ENCODE measurements at places on chromosomes 6 and 20.

- DNase-seq: no peak
Observed at GRCh38 chr20:14197097-14197496, 140.3 kb downstream of the FLRT3 start.

GRCh38 chr6:119173249-119174084 is 95.0 kb upstream of the FAM184A start:
- no peak for DNase-seq

- no peak for DNase-seq
Observed at GRCh38 chr6:100230115-100230952, 234.4 kb downstream of the SIM1 start.

- DNase-seq: no peak
Observed at GRCh38 chr20:20293691-20294385, 74.1 kb upstream of the INSM1 start.

DNA sequence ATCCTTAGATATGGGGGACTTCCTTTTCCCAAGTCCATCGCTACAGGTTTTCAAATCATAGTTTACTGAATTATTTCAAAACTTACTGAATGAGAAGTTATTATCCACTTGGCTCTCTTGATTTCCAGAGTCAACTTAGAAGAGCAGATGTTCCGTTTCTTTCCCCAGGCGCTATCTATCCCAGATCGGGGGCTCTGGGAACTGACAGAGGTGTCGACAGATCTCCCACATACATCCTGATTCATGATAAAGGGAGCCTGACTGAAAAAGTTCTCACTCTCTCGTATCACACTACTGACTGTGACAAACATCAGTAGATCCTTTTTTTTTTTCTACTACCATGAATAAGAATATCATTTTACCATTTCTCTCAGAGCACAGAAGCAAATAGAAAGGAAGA is 654.8 kb downstream of the RNF144B start:
- DNase-seq: no peak

- DNase-seq: no peak
Observed at GRCh38 chr20:47546184-47547033, 44.7 kb downstream of the NCOA3 start.

GRCh38 chr20:39253051-39253755 is 291.1 kb downstream of the DHX35 start:
- no peak for DNase-seq

GRCh38 chr6:40399888-40400457 is 187.2 kb downstream of the LRFN2 start:
- no peak for DNase-seq

DNA sequence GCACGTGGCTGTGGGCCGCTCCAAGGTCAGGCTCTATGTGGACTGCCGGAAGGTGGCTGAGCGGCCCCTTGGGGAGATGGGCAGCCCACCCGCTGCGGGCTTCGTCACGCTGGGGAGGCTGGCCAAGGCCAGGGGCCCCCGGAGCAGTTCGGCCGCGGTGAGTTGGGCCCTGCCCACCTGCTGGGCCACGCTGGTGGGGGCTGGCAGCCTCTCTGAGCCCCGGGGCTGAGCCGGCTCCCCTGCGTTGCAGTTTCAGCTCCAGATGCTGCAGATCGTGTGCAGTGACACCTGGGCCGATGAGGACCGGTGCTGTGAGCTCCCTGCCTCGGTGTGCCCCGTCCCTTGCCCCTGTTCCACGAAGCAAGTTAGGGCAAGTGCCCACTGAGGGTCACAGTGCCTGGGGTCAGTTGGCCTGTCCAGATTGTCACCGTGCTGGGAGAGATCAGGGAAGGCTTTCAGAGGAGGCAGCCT is 27.1 kb downstream of the COL20A1 start:
- DNase-seq: no peak

DNA sequence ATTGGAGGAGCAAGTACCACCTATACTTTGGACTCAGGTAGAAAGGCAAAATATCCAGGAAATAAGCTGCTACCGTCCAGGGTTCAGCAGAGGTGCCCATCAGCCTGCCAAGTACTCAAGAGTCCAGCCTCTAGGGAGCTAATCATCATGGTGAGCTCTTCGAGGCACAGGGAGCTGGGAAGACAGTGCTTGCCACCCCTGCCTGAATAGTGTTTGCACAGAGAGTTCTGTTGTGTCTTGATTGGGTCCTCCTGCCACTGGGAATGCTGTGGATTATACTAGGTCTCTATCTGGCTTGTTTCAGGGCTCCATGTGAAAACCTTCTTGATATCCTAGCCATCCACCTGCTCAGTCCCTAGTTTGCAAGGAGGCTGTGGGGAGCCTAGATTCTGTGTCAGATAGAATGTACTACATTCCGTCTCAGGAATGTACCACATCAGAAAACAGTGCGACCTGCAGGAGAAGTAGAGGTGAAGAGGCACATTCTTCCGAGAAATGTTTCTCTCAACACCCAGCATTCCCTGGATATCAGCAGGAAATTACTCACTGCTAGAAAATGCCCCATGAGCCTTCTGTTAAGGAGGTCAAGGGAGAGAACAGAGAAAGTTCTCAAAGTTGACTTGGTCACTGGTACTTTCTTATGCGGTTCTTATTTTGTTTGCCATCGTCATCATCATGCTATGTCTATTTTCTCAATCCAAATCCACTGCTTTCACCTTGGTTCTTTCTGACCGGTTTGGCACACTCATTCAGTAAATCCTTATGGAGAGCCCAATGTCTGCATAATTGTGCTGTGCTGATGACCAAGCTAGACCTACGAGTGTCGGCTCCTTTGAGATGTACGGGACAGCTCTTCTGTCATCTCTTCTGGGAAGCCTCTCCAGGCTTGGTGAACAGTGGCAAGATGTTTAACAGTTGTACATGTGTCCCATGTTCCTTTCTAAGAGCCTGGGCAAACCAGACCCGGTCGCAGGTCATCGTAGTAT is 30.7 kb downstream of the PTPN1 start:
- DNase-seq: no peak

DNA sequence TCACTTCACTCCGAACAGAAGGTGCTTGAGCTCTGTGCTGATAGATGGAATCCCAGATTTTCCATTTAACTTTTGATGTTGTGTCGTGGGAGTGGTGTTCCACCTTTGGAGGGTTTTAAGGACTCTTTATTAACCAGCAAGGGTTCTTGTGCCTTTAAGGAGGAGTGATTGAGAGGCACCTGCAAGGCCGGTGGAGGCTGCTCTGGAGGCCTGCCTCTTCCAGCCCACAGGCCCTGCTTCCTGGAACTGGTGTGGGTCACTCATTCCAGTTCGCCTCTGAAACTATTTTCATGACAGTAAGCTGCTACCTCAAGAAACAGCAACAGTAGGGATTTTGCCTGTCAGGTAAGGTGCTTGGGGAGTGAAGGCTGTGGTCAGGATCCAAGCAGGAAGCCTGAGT is 58.8 kb upstream of the APCDD1L start:
- no peak for DNase-seq

DNA sequence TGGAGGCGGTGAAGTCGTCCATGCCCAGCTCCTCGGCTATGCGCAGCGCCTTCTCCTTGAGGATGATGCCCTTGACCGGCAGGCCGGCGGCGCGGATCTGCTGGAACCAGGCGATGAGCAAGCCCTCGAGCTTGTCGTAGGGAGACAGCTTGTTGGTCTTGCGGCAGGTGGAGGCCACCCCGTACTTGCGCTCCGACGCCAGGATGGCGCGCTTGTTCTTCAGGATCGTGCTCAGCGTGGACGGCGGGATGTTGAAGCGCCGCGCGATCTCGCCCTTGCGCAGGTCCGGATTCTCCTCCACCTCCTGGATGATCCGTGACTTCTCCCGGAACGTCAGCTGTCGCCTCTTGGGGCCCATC is 435 bp downstream of the CENPB start:
- no peak for DNase-seq

DNA sequence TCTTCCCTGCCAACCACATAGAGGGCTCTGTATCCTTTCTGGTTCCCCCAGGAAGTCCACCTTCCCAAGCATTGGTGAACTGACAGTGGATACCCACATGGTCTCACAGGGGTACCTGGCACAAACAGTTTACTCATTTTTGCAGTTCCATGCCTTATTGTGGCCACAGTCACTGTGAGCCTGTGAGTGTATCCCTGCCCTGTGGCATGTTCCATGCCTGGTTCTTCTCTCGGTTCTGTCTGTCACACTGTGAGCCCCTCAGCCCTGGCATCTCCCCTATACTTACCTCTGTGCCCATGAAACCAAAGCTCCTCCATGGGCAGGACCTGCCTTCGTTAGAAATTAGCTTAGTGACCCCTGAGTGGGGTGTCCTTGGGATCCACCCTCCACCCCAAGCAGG is 107.8 kb downstream of the TOX2 start:
- no peak for DNase-seq

DNA sequence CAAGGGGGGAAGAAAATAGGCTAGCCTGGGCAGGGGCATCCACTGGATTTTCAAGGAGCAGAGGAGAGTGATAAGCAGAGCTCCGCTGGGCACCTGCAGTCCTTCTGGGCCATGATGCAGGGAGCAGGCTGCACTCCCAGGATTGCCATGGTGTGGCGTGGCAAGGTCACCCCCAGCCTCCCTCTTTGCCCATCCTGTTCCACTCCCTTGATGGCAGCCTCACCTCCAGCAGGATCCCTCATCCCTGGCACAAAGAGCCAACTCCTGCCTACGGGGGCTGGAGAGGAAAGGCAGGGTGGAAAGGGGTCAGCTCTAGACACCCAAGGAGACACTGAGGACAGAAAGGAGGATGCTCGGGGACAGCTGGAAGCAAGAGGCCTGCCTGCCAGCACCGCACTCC is 22.4 kb upstream of the MYMX start:
- DNase-seq: no peak

Measured in GDM1 (cell line).